Stimulated activated CD8-positive, alpha-beta memory T cell treated with anti-CD3 and anti-CD28 coated beads, Interleukin-7, amount 100 ng/mL, for 1 hour (primary cell): ENCODE measurements at places on chromosomes 4 and X.

DNA sequence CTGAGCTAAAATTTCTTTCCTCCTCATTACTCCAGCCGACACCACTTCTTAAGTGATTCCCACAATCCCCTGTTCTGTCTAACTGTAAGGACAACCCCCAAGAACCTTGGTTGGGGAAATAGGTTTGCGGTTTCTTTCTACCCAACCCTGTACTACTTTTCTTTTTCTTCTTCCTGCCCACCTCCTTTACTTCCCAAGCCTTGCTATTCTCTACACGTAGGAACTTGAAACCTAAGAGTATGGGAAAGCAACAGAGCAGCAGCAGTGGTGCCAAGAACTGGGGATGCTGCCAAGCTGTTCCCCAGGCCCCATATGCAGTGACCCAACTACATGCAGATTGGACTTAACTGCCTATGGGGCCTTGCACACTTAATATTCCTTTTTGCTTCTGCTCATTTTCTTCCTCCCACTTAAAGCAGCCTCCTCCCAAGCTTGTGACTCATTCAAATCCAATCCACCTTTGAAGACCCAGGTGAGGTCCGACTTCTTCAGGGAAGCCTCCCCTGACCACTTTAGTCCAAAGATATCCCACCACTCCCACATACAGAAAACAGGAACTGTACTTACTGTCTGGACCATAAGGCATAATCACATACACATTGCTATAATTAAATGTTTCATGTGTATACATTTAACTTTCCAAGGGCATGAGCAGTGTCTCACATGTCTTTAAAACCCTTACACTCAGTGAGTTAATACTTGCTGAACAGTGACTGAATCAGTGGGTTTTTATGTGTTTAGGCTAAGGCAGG lies 1.7 kb downstream of the FAM120C start:
- DNase-seq = no peak

GRCh38 chr4:173254646-173255045 lies 79.5 kb downstream of the HMGB2 start:
- no peak for DNase-seq

- no peak for DNase-seq
Observed at GRCh38 chr4:8117278-8117682, 41.3 kb downstream of the ABLIM2 start.

DNA sequence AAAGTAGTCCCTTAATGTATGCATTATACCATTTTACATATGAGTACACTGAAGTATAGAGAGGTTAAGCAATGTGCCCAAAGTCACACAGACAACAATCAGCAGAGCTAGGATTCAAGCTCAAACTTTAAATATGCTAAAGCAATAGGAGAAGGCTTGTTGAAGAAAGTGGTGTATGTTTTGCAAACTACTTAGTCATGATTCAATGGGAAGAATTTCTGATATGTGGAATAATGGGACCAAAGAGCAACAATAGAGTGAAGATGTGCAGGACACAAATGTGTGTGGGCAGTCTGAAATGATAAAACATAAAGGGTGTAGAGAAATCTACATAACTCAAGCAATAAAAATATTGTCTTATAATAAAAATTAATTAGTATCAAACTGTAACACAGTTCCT lies 109.0 kb upstream of the ARSJ start:
- DNase-seq = no peak
